ENCODE measurements at places on chromosomes 13 and 19. TPM values are rescaled to one million over a fixed set of nuclear protein-coding genes. Genes with fewer than 3 reads are reported as not detected.

DNA sequence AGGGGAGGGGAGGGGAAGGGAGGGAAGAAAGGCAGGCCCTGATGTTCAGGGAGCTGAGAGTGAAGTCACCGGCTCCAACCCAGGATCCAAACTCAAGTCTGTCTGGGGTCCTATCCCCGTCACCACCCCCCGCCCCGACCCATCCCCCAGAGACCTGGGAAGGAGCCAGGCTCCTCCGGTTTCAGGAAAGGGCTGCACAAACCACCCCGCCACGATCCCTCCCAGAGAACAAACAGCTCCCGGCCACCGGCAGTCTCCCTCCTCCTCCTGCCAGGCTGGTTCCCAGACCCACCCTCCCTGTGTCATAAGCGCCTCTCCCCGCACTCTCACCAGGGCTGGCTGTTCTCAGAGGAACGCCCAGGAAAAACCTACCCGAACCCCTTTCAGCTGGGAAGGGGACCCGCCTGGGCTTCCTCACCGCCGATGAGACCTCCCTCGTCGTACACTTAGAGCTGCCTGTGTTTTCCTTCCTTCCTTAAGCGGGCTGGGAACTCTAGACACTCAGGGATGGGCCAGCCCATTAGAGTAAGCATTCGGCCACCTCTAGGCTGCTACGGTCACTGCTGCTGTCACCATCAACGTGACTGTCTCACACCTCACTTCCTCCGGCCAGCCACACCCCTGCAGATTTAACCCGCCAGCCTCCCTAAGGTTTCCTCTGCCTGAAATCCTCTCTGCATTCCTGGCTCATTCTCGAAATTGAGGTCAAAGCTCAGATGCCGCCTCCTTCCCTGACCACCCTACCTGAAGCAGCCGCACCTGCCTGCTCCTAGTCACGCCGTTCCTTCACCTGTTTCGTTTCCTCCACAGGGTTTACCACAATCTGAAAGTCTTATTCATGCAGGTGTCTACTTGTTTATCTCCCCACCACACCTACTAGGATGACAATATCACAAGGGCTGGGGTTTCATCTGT is 6.3 kb upstream of the RDH13 start:
- H3K27ac ChIP-seq = peak overlapping the region; percentile 99
- H3K4me3 ChIP-seq = peak overlapping the region; percentile 90
- peaks cover 72% of the 10 kb centered on the region for H3K27me3 ChIP-seq
- no peak for DNase-seq

DNA sequence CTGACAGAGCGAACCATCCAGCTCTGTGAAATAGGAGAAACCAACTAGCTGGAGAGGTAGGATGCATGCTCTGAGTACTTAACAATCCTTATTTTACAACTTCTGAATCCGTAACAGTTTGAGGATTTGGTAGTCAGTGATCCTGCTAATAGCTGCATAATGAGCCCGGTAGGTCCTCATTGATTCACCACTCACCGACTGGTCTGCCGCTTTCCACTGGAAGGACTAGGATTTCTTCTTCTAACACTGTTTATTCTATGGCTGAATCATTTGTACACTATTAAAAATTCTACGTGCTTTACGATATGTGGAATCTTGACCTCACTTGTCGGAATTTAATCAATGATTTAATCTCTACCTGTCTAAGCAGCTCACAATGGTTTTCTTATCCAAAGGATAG is 33.9 kb downstream of the SPATA13 start:
- DNase-seq = no peak
- H3K36me3 ChIP-seq = peaks cover 8% of the 10 kb centered on the region
- H3K4me1 ChIP-seq = peaks cover 6% of the 10 kb centered on the region
- H3K27me3 ChIP-seq = no peaks in the 10 kb centered on the region
- H3K27ac ChIP-seq = no peak overlapping the region

The PLEKHF1 gene
- 6.3 TPM for total RNA-seq

DNA sequence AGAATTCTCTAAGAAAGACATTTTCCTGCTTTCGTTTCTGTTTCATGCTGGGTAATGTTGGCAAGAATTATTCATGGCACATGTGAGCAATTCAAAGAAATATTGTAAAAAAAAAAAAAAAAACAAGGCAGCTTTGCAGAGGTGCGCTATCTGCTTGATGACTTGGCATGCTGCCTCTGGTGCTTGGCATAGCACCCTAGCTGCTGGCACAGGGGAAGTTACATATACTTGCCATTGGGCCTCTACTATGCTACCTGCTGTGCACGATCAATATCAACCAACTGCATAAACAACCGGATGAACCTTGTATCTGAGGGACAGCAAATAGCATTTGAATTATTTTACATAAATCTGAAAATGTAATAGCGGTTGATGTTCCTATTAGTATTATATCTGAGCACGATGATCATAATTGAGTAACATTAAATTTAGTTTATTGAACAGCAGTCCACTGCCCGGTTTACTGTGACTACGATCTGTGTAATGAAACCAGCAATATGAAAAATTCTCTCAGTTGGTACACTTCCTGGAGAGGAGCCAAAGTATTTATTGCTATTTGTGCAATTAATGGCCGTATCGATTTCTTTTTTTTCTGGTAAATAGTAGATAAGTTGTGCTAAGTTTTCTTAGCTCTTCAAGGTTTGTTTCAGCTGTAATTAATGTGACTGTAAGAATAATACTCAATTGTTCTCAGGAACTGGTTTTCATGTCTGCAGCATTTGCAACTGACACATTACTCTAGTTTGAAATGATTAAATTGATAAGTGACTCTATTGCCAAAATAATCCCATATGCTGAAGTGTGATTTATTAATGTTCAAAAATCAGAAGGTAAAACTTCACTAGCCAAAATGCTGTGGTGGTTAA is 717.3 kb downstream of the DACH1 start:
- no peak overlapping the region for H3K4me3 ChIP-seq
- H3K36me3 ChIP-seq = no peaks in the 10 kb centered on the region
- no peak for DNase-seq
- no peaks in the 10 kb centered on the region for H3K27me3 ChIP-seq
- no peak overlapping the region for H3K27ac ChIP-seq

The KLK12 gene
- total RNA-seq = 1.6 TPM

- H3K4me1 ChIP-seq = peaks cover 5% of the 10 kb centered on the region
- peaks cover 64% of the 10 kb centered on the region for H3K27me3 ChIP-seq
- no peak overlapping the region for H3K27ac ChIP-seq
- H3K36me3 ChIP-seq = no peaks in the 10 kb centered on the region
- H3K4me3 ChIP-seq = peak overlapping the region; percentile 84
These were observed 3.5 kb downstream of the LYPD5 start for GRCh38 chr19:43798546-43799409.

- peaks cover 7% of the 10 kb centered on the region for H3K27me3 ChIP-seq
- H3K27ac ChIP-seq = peak overlapping the region; percentile 79
- no peak for DNase-seq
- H3K36me3 ChIP-seq = no peaks in the 10 kb centered on the region
- H3K4me1 ChIP-seq = peaks cover 6% of the 10 kb centered on the region
These were observed 10.5 kb upstream of the SMG9 start for GRCh38 chr19:43765109-43765876.

DNA sequence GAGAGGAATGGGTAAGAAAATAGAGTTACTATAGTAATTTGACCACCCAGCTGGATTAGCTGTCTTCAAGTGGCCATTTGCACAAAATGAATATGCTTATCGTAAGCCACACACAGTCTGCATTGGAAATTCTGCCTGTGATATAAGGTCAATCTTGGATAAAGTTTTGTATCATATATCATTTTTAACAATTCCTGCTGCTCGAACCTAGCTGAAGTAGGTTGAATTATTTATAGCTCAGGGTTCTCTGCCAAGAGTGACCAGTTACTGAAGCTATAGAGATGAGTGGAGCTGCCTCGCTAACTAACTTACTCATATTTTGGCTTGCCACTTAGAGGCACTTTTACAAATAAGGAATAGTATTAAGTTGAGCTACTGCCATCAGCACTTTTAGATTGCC is 220.9 kb downstream of the RGCC start:
- no peaks in the 10 kb centered on the region for H3K27me3 ChIP-seq
- no peak for DNase-seq
- no peak overlapping the region for H3K27ac ChIP-seq
- peaks cover 15% of the 10 kb centered on the region for H3K36me3 ChIP-seq
- H3K4me3 ChIP-seq = no peak overlapping the region
- H3K4me1 ChIP-seq = no peaks in the 10 kb centered on the region

- no peak for DNase-seq
- no peaks in the 10 kb centered on the region for H3K4me1 ChIP-seq
- no peak overlapping the region for H3K4me3 ChIP-seq
- H3K27ac ChIP-seq = no peak overlapping the region
- peaks cover 7% of the 10 kb centered on the region for H3K36me3 ChIP-seq
These were observed 13.8 kb upstream of the TIMM13 start for GRCh38 chr19:2441096-2441752.

DNA sequence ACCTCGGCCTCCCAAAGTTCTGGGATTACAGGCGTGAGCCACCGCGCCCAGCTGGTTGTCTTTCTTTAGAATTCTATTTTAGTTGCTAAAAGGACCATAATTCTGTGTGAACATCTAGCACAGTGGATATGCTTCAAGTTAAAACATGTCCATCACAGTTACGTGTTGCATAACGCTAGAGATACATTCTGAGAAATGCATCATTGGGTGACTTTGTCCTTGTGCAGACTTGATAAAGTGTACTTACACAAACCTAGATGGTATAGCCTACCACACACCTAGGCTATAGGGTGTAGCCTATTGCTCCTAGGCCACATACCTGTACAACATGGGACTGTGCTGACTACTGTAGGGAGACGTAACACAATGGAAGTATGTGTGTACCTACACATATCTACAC is 35.4 kb downstream of the DOCK9 start:
- H3K4me3 ChIP-seq = no peak overlapping the region
- H3K27ac ChIP-seq = no peak overlapping the region
- no peaks in the 10 kb centered on the region for H3K27me3 ChIP-seq

DNA sequence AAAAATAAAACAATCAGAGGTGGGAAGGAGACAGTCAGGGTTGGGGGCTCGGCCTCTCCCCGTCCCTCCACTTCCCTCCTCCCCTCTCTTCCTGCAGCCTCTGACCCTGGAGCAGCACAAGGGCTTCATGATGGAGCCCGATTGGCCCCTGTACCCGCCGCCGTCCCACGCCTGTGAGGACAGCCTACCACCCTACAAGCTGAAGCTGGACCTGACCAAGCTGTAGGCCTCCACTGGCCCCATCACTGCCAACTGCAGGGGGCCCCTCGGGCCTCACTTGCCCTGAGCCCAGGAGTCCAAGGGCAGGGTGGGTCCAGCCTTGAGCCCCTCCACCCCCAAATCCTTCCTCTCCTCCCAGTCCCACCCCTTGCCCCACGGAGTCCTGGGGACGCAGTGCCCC is 7.6 kb downstream of the TMEM59L start:
- no peaks in the 10 kb centered on the region for H3K36me3 ChIP-seq
- no peak overlapping the region for H3K4me3 ChIP-seq
- no peak overlapping the region for H3K27ac ChIP-seq
- no peak for DNase-seq

DNA sequence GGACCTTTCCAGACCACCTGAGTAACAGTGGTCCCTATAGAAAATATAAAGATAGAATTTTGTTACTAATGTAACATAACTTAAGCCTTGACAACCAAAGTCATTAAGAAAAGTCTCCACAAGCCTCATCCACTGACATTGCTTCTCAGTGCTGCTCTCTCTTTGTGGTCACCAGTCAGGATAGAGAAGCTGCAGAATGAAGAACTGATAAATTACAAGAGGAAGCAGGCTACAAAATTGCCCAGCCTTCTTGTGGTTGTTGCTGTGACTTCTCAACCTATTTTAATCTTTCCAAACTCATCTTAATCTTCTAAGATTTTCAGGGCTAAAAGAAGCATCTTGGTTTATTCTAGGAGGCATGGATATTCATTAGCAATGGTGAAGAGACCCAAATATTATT is 343.8 kb downstream of the MZT1 start:
- no peak for DNase-seq
- H3K4me1 ChIP-seq = no peaks in the 10 kb centered on the region
- no peaks in the 10 kb centered on the region for H3K36me3 ChIP-seq

- H3K27ac ChIP-seq = no peak overlapping the region
- no peak overlapping the region for H3K4me3 ChIP-seq
- DNase-seq = no peak
- no peaks in the 10 kb centered on the region for H3K36me3 ChIP-seq
These were observed 410.0 kb downstream of the FGF9 start for GRCh38 chr13:22080832-22081231.

- H3K36me3 ChIP-seq = no peaks in the 10 kb centered on the region
- no peak overlapping the region for H3K27ac ChIP-seq
- no peaks in the 10 kb centered on the region for H3K27me3 ChIP-seq
- no peak overlapping the region for H3K4me3 ChIP-seq
- no peak for DNase-seq
These were observed 210.7 kb upstream of the SLC10A2 start for GRCh38 chr13:103276775-103277498.

The NECTIN2 gene
- total RNA-seq = 123 TPM

GRCh38 chr13:106241974-106242953 is 293.2 kb downstream of the EFNB2 start:
- H3K27me3 ChIP-seq = peaks cover 3% of the 10 kb centered on the region
- H3K36me3 ChIP-seq = no peaks in the 10 kb centered on the region
- DNase-seq = no peak
- no peak overlapping the region for H3K4me3 ChIP-seq
- peak overlapping the region; percentile 42 for H3K27ac ChIP-seq

- no peaks in the 10 kb centered on the region for H3K36me3 ChIP-seq
- H3K27me3 ChIP-seq = peaks cover 3% of the 10 kb centered on the region
- peaks cover 5% of the 10 kb centered on the region for H3K4me1 ChIP-seq
- DNase-seq = no peak
These were observed 172.7 kb downstream of the SPRY2 start for GRCh38 chr13:80168089-80168850.

GRCh38 chr19:19381007-19381926 is 24.2 kb upstream of the GATAD2A start:
- H3K4me1 ChIP-seq = peaks cover 13% of the 10 kb centered on the region
- H3K27me3 ChIP-seq = no peaks in the 10 kb centered on the region
- H3K4me3 ChIP-seq = peak overlapping the region; percentile 23
- no peaks in the 10 kb centered on the region for H3K36me3 ChIP-seq

The GPR4 gene
- total RNA-seq = not detected

DNA sequence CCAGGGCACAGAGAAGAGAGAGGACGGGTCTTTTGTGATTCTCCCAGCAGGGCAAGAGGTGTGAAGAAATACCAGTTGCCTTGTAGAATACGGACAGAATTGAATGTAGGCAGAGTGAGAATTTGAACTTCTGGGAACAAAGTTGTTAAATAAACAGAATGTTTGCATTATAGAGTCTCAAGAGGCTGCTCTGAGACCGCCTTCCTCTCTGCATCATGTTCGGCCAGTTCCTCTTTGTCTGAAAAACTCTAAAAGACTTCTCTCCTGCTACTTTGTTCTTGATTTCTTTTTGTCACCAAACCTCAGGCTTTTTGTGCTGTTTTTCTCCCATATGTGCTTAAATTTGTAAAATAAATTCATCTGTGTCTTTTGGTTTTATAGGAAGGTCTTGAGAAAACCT is 256.4 kb downstream of the DLEU7 start:
- H3K36me3 ChIP-seq = no peaks in the 10 kb centered on the region
- no peak overlapping the region for H3K27ac ChIP-seq
- H3K4me1 ChIP-seq = peaks cover 25% of the 10 kb centered on the region

The WASF3 gene
- 40.2 TPM for total RNA-seq

- DNase-seq = no peak
- H3K4me3 ChIP-seq = no peak within 1 kb of the TSS
- H3K4me1 ChIP-seq = no peaks in the 10 kb centered on the region
- peaks cover 5% of the 10 kb centered on the region for H3K36me3 ChIP-seq
- no peak within 1 kb of the TSS for H3K27ac ChIP-seq
These were observed at the start of gene KCTD4 for GRCh38 chr13:45200701-45201232. TSS of gene KCTD4 (minus strand) at chr13:45201045. CDS start at chr13:45194567, 6,478 bp downstream.
